ENCODE measurements at places on chromosomes 7 and 10. TPM values are rescaled to one million over a fixed set of nuclear protein-coding genes. Genes with fewer than 3 reads are reported as not detected.

SAP25 gene
- polyA plus RNA-seq, result 4.0 TPM

SEC24C gene
- 46.8 TPM for polyA plus RNA-seq

AKR1C1 gene
- 67.8 TPM for polyA plus RNA-seq

TAS2R5 gene
- 1.5 TPM for polyA plus RNA-seq
